ENCODE measurements at places on chromosomes 2 and 18.

GRCh38 chr2:16647992-16648617, 17.5 kb downstream of the CYRIA start:
- no peak for DNase-seq

- DNase-seq, result no peak
Observed at GRCh38 chr2:67702284-67702683, 305.2 kb downstream of the ETAA1 start.

DNA sequence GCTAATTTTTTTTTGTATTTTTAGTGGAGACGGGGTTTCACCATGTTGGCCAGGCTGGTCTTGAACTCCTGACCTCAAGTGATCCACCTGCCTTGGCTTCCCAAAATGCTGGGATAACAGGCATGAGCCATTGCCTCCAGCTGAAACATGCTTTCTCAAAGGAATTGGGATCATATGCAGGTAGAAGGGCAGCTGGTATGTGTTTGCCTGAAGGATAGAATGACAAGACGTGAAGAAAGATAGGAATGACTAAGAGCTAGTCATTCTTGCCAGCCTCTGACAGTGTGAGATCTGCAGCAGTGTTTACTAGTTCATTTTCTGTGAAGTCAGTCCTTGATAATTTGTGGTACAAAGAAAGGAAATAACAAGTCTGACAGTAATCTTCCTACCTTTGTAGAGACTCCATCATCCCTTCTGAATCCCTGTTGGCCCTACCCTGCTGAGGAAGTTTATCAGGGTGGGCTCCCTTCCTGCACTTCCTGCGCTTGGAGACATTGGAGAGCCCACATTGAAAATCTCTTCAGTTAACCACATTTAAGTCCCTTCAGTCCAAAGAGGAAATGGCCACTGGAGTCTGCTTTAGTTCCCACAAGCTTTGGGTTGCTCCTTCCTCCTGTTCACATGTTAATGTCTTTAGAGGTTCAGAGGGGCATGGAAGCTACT, 14.7 kb downstream of the CFLAR start:
- peak; percentile 57 for DNase-seq

DNA sequence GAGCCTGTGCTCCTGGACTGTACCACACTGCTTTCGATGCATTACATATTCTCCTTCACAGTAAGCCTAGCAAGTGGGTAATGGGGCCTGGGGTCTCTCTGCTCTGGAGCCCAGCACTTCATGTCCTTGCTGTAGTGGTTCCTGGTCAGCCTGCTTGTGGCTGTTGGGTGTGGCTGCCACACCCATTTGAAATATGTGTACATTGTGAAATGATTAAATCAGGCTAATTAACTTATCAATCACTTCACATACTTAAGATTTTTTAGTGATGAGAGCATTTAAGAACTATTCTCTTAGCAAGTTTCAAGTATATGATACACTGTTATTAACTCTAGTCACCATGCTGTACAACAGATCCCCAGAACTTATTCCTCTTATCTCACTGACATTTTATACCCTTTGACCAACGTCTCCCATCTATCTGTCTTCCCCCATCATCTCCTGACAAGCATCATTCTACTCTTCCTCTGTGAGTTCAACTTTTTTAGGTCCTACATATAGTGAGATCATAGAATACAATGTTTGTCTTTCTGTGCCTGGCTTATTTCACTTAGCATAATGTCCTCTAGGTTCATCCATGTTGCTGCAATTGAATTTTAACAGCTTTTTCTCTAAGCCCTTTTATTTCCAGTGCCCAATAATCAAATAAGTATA, 92.1 kb downstream of the LYPD6 start:
- DNase-seq, result no peak

GRCh38 chr2:159227467-159227866, 59.0 kb downstream of the WDSUB1 start:
- no peak for DNase-seq

DNA sequence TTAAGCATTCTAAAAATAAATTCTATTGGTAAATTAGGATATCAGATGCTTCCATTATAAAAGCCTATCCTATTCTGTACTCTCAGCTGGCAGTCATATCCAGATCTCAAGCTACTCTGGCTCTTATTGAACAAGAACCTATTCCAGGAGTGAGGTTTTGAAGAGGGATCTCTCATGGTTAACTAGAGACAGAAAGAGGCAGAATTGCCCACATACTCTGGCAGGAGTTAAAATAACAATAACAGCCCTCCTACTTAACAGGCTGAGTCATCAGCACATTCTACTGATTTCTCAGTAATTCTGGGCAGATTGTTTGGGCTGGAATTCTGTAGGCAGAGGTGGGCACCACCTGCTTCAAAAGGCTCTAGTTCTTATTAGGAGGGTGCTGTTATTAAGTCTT, 142.0 kb upstream of the UNC80 start:
- DNase-seq, result no peak

GRCh38 chr2:42337356-42337820, 23.6 kb downstream of the COX7A2L start:
- DNase-seq, result no peak

DNA sequence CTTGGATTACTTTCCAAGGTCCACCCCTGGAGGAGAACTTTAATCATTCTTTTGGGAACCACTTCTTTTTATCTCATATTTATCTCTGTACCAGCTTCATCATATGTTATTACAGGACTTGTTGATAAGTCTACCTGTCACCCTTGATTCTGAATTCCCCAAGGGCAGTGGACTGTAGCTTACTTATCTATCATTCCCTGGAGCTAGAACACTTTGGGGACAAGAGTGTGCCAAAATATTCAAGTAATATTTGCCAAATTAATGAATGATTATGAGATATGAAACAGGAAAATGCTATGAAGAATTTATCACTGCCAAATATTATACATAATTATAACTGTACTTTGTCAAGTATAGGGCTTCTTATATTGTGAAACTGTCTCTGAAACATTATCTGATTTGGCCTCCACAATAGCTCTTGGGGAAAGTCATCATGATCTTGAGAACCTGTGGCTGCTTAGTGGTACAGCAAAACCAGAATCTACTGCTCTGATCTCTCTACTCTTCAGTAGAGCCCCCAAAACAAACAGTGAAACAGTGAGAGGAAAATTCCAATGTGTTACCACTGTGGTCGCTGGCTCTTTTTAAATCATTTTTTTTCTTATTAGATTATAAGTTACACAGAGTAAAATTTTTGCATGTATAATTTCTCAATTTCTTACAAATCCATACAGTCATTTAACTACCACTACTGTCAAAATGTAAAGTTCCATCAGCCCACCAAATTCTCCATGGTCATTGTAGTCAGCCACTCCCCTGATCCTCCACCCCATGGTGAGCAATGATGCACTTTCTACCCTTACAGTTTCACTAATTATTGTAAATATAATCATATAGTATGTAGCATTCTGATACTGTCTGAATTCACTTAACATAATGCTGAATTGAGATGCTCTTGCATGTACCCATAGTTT, 197.5 kb downstream of the PIEZO2 start:
- DNase-seq, result no peak

DNA sequence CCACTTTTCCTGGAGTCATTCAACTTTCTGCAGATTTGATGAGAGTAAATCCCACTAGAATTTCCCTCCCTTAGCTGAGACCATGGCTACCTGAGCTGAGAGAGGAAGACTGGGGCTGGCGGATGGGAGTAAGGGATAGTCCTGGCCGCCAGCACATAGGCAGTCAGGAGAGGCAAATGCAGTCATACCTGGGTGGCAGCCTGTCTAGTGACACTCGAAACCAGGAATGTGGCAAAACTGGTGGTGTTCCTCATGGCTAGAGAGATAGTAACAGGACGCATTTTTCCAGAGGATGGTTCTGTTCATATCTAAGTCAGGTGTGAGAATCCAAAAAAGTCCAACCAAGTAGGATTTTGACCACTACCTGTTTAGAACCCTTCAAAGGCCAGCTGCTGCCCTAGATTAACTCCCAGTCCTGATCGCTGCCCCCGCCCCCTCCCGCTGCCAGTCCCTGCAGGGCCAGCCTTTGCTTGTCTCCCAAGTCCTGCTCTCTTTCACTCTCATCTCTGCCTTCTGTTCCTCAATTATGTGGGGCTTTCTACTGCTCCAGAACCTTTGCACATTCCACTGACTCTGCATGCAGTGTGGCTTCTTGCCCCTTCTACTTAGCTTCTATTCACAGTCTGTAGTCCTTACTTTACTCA, 17.4 kb upstream of the SCG2 start:
- no peak for DNase-seq

- DNase-seq, result no peak
Observed at GRCh38 chr18:12461326-12461725, 53.6 kb downstream of the PRELID3A start.

DNA sequence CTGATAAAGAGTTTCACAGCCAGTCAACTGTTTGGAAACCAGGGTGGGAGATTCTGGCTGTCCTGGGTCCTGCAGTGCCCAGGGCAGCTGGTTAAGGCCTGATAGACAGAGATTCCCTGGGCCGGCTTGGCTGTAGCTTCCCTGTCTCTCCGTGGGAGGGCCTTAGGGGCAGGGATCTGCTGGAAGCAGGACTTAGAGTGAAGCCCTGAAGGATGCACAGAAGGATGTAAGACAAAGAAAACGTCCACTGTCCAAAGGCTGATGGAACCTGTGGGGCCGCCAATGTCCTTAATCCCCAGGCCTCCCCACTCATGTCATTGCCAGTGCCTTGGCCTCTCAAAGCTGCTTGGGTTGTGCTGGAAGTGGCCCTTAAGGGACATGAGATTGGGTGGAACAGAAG, 33.0 kb downstream of the MROH2A start:
- no peak for DNase-seq

DNA sequence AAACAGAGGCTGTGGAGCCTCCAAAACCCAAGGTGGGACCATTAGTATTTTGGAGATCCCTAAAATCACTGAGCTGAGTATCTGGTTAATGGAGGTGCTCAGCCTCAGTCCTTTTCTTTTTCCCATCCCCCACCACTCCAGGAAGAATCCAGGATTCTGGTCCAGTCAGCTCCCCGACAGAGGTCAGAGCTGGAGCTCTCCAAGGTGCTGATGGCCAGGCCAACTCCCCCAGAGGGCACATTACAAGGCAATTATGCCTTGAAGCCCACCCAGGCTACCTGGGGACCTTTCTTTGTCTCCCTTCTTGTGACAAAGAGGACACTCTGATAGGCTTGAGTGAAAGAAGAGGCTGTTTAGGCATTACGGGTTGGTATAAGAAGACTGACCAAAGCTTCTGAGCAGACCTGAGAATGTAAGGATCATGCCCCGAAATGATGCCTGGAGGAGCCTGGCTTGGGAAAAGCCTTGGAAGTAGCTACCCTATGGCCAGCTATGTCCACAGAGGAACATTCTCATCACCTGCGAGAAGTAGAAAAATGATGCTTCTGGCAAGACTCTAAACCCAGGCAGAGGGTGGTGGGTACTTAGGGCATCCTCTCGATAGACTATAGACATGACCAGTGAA, 102.5 kb upstream of the LDAH start:
- no peak for DNase-seq

DNA sequence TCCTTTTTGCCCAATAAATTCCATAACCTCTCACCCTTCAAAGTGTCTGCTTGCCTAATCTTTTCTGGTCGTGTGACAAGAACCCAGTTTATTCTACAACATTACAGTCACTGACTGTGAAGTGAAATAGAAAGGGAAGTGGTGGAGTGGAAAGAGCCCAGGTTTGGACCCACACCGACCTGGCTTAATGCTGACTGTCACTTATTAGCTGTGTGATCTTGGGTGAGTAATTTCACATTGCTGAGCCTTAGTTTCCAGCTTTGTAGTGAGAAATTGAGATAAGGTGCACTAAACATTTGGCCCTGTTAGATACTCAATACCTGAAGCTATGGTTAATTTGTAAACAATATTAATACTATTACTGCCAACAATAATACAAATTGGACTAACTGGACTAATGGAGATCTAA, 291.1 kb downstream of the AGPS start:
- no peak for DNase-seq

DNA sequence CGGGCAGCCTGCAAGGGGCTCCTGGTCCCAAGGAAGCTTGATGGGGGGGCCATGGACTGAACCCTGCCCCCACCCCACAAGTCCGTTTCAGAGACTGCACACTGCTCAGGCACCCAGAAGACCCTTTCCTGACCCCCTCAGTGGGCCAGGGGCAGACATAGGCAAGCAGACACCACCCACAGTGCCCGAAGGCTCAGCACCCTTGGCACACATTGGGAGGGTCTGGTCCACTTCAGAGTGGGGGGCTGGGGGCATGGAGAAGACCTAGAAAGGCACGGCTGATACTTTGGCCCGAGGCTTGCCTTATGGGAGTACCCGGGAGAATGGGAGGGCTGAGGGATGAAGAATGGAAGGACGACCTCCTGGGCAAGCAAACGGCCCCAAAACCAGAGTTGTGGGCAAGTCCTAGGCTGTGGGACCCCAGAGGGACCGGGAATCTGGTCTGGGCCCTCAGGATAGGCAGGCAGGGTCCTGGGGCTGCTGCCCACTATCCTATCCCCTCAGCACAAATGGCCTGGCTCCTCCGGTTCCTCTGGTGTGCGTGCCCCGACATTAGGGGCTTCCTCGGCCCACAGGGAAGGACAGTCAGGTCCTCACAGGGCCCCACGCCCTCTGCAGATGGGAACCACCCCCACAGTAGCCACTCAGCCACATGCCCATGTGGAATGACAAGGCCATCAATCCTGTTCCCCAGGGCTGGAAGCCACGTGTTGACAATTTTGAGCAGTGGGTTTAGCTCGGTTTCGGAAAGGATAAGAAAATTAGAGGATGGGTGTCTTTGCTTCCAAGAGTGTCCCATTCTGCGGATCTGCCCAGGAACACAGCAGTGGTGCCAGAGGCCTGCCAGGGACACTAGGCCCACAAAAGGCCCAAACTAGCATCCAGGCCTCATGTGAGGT, 15.0 kb upstream of the GPC1 start:
- no peak for DNase-seq

DNA sequence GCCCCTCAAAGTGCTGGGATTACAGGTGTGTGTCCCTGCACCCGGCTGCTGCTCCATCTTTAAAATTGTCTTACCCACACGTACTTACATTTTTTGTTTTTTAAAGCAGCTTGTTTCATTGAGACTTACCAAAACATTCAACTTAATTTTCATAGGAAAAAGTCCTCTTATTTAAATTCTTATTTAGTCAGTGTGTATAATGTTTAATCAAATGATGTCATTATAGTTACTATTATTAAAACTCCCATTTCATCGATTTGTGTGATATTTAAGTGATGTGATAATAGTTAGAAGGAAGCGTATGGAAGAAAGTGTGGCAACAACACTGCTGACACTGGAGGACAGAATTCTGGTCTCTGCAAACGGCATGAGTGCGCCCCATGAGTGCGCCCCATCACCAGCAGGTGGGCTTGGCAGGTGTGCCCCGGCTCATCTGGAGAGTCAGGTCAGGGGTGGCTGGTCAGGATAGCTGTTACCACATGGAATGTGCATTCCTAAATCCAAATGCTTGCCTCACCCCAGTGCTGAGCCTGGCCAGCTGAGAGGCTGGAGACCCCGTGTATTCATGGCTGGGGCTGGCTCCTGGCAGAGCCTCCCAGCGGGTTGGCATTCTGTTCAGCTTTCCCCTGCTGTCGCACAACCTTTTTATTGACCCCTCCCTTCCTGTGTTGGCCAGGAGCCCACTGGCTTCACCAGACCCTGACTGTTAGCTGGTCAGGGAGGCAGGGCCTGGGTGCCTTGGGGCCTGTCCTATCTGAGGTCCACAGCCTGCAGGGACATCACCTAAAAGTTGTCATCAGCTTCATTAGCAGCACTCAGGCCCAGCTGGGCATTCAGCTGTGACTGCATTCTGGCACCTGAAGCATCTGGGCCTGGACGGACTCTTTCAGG, 79.7 kb downstream of the AGAP1 start:
- DNase-seq, result no peak

GRCh38 chr18:42525905-42526304, 570.9 kb downstream of the PIK3C3 start:
- DNase-seq, result no peak

- DNase-seq, result no peak
Observed at GRCh38 chr2:75569546-75569945, 8.8 kb upstream of the EVA1A start.

Data from inflammatory macrophage (primary cell).